ENCODE measurements at places on chromosomes 12 and 14.

DNA sequence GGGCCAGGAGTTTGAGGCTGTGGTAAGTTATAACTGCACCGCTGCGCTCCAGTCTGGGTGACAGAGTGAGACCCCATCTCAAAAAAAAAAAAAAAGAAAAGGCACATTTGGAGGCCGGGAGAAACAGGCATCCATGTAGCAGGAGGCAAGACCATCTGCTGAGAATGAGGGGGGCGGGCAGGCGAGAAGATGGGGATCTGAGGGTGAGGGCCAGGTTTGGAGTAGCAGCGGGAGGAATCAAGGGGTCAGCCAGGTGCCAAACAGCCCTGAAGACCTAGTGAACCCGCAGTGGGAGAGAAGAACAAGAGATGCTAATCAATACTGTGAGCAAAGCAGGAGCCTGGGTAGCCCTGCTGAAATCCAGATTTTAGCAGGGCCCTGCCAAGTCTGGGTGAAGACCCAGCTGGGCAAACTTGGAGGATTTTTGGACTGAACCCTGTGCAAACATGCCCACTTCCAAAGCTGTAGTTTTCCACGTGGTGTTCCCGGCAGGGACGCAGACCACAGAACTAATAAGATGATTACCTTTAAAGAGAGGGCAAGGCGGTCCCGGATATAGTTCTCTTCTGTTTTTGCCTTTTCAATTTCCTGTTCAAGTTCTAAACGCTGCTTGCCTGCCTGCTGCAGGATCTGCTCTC, 61.0 kb downstream of the NIN start:
- DNase-seq, result no peak

- DNase-seq, result no peak
Measured at GRCh38 chr12:64461634-64462414, 9.9 kb downstream of the TBK1 start.

DNA sequence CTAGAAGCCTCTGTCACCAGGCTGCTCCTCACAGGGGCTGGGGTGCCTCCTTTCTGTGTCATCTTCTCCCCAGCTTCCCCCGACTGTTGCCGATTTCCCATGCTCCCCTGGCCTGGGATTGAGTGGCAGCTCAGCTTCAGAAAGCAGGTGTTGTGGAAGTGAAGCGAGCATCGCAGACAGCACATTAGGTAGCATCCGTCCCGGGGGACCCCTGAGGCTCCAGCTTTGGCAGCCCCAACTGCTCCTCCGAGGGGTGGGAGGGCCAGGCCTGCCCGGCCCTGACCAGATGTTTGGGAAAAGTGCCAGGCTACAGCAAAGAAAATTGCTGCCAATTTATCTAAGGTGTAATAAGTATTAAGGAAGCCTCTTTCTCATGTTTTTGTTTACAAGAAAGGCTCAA, 1045.6 kb downstream of the BCL11B start:
- no peak for DNase-seq

- DNase-seq, result no peak
Measured at GRCh38 chr12:20319366-20319765, 49.0 kb upstream of the PDE3A start.

- DNase-seq, result no peak
Measured at GRCh38 chr12:69822201-69822860, 2.7 kb upstream of the MYRFL start.

GRCh38 chr14:35189422-35189821, 67.1 kb downstream of the PRORP start:
- DNase-seq, result no peak

GRCh38 chr12:2488596-2488995, 306.2 kb upstream of the FKBP4 start:
- no peak for DNase-seq

GRCh38 chr12:11762723-11763326, 113.4 kb downstream of the ETV6 start:
- no peak for DNase-seq

- no peak for DNase-seq
Measured at GRCh38 chr12:11998944-11999315, 71.8 kb upstream of the BCL2L14 start.

GRCh38 chr14:104723651-104724406, at the start of gene ADSS1:
ADSS1 (plus strand) TSS chr14:104724229; CDS start chr14:104724271, 42 bp downstream.
- peak; percentile 83 for DNase-seq

DNA sequence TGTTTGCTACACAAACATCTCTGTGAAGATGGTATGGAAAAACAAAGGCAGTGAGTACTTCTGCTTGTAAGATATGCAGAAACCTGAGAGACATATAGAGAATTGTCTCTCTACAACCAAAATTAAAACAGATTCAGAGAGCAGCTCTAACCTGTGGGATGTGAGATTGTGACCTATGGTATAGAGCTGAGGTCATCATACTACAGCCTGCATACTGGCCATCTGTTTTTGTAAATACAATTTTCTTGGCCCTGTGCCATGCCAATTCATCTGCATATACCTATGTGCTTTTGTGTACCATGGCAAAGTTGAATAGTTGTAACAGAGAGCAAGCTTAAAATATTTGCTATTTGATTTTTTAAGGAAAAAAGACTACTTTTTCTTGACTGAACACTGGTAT, 99.6 kb downstream of the LMO3 start:
- DNase-seq, result no peak

- peak; percentile 88 for DNase-seq
Measured at GRCh38 chr12:11500188-11500860, 105.0 kb upstream of the PRB2 start.

GRCh38 chr14:22849212-22849819, 12.9 kb downstream of the MMP14 start:
- no peak for DNase-seq

GRCh38 chr14:58765843-58766242, 128.1 kb downstream of the DACT1 start:
- DNase-seq, result no peak

Data from right kidney (tissue), 9 donors.